ENCODE measurements at places on chromosomes 3 and 15.

DNA sequence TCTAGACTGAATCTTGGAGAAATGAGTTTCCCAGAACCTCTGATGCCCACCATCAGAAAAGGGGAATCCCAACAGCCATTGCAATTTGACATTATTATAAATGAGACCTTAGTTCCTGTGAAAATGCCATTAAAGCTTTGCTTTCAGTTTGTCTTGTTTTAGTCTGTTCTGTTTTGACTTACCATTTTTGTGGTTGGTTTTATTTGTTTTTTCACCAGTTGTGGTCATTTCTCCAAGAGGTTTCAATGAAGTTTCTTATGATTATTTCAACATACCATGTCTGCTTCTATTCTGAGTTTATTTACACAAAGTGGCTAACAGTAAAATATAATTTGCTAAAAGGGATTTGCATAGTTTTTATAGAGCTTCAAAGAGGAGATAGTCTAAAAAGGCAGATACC is 175.0 kb upstream of the MCTP2 start:
- no peak for DNase-seq

DNA sequence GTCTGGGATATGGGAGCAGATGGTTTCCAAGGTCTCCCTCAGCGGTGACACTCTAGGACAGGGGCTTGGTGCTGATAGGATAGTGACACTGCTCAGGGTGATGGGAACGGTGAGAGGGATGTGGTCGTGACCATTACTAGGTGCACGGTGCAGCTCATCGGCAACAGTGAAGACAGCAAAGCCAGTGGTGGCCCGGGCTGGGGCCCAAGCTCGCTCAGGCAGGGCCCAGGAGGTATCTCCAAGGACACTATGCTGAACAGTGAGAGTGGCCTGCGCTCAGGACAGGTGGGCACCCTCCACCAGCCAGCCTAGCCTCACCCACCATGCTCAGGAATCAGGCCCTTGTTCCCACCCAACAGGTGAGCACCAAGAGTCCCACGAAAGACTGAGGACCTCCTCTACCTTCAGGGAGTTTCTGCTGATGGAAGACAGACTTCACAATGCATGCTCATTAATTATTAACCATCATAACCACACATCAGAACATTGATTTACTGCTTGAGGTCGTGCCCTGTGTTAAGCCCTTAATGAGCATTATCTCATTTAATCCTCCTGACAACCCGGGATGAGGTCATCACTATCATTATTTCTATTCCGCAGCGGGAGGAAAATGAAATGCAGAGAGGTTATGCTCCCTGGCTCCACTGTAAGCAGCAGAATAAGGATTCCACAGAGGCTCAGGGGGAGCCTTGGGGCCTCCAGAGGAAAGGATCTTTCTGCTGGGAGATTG is 269.4 kb downstream of the UACA start:
- no peak for DNase-seq

DNA sequence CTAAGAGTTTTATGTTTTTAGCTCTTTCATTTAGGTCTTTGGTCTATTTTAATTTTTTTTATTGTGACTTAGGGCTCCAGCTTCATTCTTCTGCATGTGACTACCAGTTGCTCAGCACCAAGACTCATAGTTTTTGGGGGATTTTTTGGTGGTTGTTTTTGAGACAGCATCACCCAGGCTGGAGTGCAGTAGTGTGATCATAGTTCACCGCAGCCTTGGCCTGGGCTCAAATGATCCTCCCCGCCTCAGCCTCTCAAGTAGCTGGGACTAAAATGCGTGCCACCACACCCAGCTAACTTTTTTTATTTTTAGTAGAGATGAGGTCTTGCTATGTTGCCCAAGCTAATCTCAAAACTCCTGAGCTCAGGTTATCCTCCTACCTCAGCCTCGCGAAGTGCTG is 19.4 kb downstream of the CDV3 start:
- no peak for DNase-seq

- DNase-seq: no peak
Measured at GRCh38 chr15:86229936-86230335, 150.3 kb downstream of the AGBL1 start.

DNA sequence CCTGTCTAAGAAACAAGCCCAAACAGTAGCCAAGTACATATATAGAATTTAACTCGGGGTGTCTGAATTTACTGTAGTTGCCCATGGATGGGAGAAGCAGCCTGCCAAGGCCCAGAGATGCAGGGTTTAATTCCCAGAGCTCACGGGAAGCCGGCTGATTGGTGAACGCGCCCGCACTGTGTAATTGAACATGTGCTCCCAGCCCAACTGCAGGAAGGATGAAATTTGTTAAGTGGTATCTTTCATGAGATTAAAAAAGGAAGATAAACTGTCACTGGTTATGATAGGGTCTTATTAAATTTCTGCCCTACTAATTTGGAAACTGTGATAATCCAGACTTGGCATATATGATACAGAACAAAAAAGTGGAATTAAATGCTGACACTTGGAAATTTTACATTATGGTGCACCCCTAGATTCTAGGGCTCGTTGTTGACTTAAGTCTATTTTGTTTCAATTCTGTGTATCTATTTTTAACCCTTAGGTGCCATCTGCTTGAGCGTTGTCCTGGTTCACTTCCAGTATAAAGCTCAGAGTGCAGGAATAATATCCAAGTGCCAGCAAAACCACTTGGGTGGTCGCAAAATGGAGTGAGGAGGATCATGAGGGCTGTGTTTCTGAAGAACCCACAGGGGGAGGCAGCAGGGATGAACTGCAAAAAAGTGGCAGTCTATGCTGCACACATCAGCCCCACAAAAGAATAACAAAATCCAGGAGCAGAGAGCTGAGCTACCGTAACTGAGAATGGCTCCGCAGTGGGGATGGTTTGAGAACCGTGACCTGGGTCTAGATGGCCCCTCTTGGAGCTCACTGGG is 13.8 kb upstream of the TMC3 start:
- no peak for DNase-seq

- DNase-seq: no peak
Measured at GRCh38 chr3:42096796-42097565, 5.8 kb downstream of the TRAK1 start.

- no peak for DNase-seq
Measured at GRCh38 chr3:115615001-115615814, 8.1 kb upstream of the GAP43 start.

- no peak for DNase-seq
Measured at GRCh38 chr3:48929358-48930035, 10.9 kb downstream of the ARIH2 start.

- DNase-seq: no peak
Measured at GRCh38 chr15:85785887-85786780, 8.6 kb downstream of the KLHL25 start.

DNA sequence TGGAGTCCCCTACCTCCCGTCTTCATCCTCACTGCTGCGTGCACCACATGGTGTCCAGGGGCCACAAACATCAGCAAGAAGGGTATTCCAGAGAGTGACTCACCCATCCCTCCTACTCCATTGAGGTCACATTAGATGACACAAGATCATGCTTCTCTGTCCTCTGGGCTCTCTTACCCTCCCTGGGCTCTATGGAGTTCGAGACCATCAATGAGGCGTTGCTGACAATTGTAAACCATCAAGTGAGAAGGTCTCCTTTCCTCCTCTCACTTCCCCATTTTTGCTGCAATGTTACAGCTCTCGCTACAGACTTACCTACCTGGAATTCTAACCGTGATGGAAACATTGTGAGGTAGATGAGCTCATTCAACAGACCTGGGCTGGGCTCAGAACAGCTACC is 51.7 kb downstream of the HMCES start:
- DNase-seq: no peak

- DNase-seq: no peak
Measured at GRCh38 chr3:67489816-67490215, 164.6 kb downstream of the SUCLG2 start.

GRCh38 chr15:88061452-88061851 is 195.1 kb downstream of the NTRK3 start:
- no peak for DNase-seq

DNA sequence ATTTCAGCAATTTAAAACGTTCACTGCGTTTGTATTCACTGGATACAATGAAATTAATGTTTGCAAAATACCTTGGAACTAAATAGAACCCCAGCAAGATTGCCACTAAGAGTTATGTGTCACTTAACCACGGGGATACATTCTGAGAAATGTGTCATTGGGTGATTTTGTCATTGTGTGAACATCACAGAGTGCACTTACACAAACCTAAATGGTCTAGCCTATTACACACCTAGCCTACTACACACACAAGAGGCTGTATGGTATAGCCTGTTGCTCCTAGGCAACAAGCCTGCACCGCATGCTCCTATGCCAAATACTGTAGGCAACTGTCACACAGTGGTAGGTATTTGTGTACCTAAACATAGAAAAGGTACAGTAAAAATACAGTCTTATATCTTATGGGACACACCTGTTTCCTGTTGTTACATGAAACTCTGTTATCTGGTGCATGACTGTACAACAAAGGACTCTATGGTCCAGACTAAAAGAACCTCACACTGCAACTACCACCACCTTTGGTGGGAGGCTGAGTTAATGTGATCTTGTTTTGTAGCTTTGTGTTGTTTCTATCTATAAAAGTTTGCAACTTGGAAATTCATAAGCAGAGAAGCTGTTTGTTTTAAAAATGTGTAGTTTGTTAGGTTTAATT is 92.2 kb upstream of the NTRK3 start:
- no peak for DNase-seq

- no peak for DNase-seq
Measured at GRCh38 chr3:14150078-14150477, 25.2 kb downstream of the TMEM43 start.

- DNase-seq: peak; percentile 52
Measured at GRCh38 chr15:68550498-68551295, 28.1 kb upstream of the CORO2B start.

DNA sequence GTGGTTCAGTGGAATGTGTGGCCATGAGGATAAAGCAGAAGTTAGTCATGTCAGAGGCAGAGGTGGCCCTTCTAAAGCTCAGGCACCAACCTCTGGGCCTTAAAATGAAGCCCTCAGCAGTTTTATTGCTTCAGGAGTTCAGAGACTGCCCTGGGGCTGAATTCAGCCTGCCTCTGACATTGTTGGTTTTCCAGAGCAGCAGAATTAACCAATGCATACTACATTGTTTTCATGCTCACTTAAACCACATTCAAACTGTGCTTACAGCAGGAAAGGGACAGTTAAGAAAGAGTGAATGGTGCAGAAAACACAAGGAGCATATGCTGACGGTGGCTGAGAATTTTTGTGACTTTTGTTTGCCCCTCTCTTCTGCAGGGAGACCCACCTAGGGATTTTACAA is 320.2 kb downstream of the CHST2 start:
- no peak for DNase-seq

- no peak for DNase-seq
Measured at GRCh38 chr3:41598402-41599126, 363.3 kb downstream of the ULK4 start.

DNA sequence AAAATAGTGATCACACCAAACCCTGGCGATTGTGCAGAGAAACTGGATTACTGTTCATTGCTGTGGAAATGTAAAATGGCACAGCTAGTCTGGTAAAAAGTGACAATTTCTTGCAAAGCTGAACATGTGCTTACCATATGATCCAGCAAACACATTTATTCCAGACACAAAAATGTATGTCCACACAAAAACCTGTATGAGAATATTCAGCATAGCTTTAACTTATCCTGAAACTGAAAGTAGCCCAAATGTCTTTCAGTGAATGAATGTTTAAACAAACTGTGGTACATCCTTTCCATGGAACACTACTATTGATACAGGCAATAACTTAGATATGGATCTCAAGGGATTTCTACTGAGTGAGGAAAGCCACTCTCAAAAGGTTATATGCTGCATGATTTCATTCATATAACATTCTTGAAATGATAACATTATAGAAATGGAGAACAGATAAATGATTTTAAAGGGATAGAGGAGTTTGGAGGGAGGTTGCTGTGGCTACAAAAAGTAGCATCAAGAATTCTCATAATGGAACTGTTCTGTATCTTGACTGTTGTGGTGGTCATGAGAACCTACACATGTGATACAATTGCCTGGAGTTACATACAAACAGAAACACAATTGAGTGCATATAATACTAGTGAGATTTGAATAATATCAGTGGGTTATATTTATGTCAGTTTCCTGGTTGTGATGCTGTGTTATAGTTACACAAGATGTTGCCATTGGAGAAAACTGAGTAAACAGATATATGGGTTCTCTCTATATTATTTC is 70.7 kb upstream of the DPH6 start:
- no peak for DNase-seq

- DNase-seq: no peak
Measured at GRCh38 chr3:121975702-121976302, 46.2 kb downstream of the ILDR1 start.

Measured in stimulated activated CD8-positive, alpha-beta memory T cell treated with anti-CD3 and anti-CD28 coated beads, Interleukin-2, amount 100 ng/mL, for 48 hours (primary cell).